ENCODE measurements at places on chromosomes 1 and 21.

DNA sequence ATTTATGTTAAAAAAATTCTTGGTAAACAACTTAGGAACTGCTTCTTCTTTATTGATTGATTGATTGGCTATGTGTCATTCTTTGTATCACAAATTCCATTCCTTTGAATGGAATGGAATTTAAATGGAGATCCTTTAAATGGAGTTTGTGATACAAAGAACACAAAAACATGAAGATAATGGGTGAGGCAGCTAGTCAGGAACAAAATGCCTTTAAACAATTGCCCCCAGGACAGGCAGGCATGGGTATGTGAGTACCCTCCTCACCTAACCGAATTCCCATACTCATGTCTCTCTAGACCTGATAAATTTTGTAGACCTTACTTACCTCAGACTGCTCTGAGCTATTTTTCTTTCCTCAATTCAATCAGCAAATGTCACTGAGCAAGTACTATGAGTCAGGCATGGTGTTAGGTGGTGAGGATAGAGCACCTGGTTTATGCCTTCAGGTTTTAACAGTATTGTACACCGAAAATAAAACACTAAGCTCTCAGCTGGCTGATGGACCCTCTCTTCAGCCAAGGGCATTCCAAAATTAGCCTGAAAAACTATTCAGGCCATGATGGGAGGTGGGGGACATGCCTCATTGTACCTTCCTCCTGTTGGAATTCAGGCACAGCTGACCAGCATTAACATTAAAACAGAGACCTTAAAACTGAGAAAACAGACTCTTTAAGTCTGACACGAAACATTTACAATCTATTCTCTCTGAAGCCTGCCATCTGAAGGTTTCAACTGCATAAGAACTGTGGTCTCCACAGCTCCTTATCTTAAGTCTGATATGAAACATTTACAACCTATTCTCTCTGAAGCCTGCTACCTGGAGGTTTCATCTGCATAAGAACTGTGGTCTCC, 58.9 kb downstream of the OLFML3 start:
- no peak for DNase-seq

GRCh38 chr1:212289262-212290077, 4.3 kb downstream of the PPP2R5A start:
- DNase-seq = no peak

- no peak for DNase-seq
Observed at GRCh38 chr1:81231729-81232038, 569.0 kb upstream of the ADGRL2 start.

GRCh38 chr1:33036051-33036525, 595 bp downstream of the AK2 start:
- DNase-seq = no peak

DNA sequence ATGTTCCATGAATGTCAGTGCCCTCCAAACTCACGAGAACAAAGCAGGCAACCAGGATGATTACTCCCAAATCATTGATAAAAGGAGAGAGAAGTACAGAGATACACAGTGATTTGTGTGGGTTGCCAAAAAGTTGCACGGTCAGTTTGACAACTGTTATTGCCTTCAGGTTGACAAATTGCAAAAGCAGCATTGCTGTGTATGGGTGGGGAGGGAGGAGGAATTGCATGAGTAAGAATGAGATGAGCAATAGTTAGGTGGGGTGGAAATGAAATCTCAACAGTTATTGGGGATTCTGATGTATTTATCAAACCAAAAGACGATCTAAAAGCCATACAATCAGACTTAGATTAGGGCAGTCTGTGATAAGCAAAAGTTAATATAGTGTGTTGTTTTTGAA, 93.7 kb downstream of the NTMT2 start:
- DNase-seq = no peak

GRCh38 chr1:95002164-95002539, 70.6 kb downstream of the ALG14 start:
- no peak for DNase-seq

- no peak for DNase-seq
Observed at GRCh38 chr1:206744683-206745082, 25.9 kb upstream of the IL19 start.

GRCh38 chr1:9589144-9589718, 520 bp downstream of the TMEM201 start:
- peak; percentile 16 for DNase-seq

DNA sequence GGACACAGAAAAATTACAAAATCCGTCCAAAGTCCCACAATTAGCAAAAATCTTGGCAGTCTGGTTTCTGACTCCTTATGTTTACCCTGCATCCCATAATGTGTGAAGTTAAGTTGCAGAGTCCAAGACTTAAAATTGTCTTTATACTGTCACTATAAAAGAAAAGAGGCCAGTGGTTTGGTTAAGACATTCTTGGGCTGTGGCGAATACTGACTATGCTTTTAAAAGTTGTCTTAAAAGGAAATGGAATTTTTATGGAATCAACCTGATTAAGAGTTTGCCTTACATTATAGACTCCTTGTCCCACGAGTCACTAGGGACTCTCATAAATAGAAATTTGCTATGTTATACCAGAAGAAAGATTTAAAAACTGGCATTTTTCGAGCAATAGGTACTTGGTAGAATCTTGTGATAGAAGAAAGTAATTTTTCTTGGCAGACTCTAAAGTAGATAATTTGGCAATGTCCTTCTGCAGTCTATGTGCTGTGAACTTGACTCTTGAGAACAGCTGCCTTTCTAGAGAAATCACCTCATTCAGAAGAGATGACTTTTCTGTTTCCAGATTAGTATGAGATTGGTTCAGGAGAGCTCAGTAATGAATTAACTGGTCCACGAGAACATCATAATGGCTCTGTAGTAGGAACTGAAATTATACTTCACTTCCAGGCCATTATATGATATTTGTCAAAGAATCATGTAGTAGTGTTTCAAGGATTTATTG, 31.8 kb downstream of the NTNG1 start:
- no peak for DNase-seq

DNA sequence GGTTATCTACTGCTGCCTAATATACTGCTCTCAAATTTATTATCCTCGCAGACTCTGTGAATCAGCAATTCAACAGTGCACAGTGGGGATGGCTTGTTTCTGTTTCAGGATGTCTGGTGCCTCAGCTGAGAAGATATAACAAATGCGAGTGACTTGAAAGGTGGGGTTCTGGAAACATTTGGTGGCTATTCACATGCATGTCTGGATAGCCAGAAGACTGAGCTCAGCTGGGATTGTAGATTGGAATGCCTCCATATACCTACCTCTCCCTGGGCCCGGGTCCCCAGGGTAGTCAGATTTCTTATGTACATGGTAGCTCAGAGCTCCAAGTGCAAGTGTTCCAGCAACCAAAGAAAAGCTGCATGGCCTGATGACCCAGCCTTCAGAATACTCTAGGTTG, 176.3 kb downstream of the IER5 start:
- DNase-seq = no peak

- no peak for DNase-seq
Observed at GRCh38 chr1:223227031-223227430, 84.0 kb upstream of the TLR5 start.

- DNase-seq = no peak
Observed at GRCh38 chr1:31154000-31154631, 85.6 kb downstream of the NKAIN1 start.

- no peak for DNase-seq
Observed at GRCh38 chr1:99005537-99005942, 879 bp upstream of the PLPPR5 start.

DNA sequence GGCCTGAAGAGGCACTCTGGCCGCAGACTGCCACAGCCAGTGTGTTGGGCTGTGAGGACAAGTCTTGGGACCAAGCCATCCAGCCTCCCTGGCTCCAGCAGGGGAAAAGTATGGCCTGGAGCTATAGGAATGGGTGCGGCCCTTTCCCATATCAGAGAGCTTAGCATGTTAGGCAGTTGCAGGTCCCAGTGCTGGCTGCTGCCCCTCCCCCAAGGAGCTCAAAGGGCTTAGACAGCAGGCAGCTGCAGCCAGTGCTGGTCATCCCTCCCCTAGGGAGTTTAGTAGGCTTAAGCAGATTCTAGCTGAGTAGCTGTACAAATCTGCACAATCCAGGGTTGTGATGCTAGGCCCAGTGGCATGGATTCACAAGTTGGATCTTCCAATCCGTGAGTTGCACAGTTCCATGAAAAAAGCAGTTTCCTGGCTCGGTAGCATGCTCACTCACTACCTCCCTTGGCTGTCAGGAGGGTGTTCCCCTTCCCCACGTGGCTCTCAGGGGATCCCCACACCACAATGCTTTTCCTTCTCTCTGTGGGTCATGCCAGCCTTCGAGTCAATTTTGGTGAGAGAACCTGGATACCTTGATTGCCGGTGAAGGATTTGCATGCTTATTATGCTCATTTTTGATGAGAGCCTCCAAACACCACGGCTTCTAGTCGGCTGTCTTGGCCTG, 1490.8 kb downstream of the BRINP3 start:
- DNase-seq = no peak

DNA sequence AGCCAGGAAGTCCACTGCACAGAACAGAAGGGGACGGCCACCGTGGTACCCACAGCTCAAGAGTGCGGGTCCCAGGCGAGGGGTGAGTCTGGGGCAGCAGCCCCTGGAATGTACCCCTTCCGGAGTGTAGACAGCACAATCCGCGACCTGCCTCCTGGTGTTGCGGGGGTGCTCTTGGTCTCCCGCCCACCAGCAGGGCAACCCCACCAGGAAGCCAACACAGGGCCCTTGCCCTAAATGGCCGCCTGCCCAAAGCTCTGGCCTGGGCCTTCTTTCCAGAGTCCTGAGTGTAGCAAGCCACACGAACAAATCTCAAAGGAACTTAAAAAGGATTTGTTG, 1.1 kb upstream of the SLC19A1 start:
- DNase-seq = no peak

DNA sequence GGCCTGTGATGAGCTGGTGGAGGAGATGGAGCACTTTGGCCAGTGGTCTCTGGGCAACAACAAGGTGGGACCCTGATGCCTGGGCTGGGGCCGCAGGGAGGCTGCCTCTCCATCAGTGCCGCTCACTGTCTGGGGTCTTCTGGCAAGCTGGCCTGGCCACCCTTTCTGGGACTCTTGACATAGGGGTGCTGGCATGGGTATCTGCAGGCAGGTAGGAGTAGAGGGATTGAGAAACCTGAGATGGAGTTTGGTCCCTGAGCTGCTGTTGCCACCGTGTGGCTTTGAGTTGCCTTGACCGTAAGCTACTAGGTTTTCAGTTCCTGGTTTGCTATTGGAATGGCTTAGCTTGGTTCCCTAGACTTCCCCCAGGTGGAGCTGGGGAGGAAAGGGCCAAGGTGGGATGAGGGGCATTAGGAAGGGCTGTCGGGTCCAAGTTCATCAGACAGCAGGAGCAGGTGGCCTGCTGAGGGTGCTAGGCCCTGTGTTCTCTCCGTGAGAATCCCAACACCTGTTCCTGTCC, 13.2 kb upstream of the MFN2 start:
- no peak for DNase-seq

- DNase-seq = no peak
Observed at GRCh38 chr1:3021801-3022401, 634 bp downstream of the ACTRT2 start.

DNA sequence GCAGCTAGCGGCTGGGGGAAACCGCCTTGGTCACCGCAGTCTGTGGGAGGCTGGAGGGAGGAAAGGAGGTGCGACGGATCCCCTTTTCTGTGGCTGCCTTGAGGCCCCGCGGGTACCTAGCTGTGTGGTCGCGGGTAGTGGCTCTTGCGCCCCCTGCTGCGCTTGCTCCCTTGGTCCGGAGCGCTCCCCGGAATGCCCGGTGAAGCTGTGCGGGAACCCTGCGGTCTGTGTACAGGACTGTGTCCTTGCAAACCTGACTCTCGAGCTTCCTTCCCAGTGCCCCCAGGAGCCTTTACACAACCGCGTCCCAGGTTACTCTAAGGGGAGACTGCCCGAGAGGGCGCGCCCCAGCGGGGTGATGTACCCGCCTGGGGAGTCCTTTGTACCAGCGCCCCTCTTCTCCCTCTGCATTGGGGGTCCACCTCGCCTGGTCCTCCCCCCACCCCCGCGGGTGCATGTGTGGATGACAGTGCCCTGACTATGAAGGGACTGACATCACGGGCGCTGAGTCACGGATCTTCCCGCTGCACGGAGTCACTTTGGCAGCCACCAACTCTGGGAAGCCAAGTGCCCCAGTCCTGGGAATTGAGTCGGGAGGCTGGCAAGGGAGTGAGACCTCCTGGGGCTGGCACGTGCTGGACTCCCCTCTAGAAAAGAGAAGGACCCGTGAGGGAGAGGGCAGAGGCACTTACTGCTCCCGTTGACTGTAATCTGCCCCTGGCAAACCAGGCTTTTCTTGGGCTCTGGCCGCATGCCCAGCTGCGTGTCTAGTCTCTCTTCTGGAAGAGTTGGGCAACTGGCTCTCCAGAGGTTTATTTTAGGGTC, 816 bp downstream of the IL6R start:
- peak; percentile 56 for DNase-seq

DNA sequence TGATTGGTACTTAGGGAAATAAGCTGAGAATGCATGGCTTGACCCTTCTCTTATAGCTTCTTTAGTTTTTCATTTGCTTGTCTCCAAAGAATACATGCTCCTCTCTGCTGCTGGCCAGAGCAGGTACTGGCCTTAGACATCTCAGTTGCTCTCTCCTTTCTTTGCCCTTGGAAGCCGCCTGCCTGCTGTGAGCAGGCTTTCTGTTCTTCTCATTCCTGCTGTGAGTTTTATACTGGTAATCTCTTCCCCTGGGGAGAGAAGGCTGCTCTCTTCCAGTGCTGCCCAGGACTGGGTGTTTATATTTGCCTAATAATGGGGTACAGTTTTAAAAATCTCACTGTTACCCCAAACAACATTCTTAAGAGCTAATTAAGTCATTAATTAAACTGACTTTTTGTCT, 323.5 kb upstream of the LRRC7 start:
- DNase-seq = no peak

DNA sequence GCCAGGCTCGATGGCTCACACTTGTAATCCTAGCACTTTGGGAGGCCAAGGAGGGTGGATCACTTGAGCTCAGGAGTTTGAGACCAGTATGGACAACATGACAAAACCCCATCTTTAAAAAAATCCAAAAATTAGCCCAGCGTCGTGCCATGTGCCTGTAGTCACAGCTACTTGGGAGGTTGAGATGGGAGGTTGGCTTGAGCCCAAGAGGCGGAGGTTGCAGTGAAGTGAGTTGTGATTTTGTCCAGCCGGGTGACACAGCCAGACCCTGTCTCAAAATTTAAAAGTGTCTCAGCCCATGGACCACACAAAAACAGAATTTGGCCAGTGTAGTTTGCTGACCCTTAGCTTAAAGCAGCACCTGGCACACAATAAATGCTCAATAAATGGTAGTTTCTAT, 11.3 kb upstream of the TACSTD2 start:
- DNase-seq = no peak

- DNase-seq = no peak
Observed at GRCh38 chr1:11352816-11353799, 80.1 kb downstream of the UBIAD1 start.
